Large intestine (tissue), 12 donors: ENCODE measurements at places on chromosomes 5 and 9. TPM values are rescaled to one million over a fixed set of nuclear protein-coding genes. Genes with fewer than 3 reads are reported as not detected.

ADAM19 gene
- 13.6 TPM for polyA plus RNA-seq

PITX1 gene
- polyA plus RNA-seq, result 19.6 TPM

ZNF454 gene
- 2.9 TPM for polyA plus RNA-seq

RNF20 gene
- 38.3 TPM for polyA plus RNA-seq

LIFR gene
- polyA plus RNA-seq, result 23.8 TPM

GGTA1 gene
- 8.8 TPM for polyA plus RNA-seq

MYOZ3 gene
- 3.0 TPM for polyA plus RNA-seq

DNA sequence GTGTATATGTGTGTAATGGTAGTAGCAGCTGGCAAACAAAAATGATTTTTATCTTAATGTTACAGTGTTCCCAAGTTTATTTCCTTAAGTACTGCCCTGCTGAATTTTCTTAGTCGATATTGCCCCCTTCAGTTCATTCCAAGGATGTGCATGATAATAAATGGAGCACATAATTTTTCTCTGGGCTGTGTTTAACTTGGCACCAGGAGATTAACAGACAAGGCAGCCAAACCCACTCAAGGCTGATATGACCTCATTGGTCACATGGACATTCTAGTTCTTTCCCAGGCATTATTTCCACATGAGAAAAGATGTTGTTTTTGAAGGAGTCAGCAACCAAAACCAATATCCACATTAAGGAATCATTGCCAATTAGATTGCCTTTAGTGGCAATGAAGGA, 61.8 kb downstream of the COX7C start:
- DNase-seq, result peak; percentile 59

DNA sequence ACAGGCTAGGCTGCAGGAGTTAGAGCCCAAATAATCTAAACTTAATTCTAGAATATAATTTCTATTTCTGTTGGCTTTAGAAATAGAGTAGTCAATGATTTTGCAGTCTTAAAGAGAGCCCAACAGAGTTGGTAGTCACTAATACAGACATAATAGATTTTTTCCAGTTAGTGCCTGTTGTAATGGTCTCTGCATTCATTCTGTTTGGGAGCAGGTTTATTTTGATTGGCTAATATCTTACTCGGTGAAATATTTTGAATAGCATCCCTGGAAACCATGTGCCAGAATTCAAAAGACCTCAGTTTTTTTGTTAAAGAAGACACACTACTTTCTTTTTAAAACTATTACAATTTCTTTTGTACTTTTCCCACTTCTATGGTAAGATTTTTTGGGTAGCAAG, 107.2 kb downstream of the RASGRF2 start:
- no peak for DNase-seq

DNA sequence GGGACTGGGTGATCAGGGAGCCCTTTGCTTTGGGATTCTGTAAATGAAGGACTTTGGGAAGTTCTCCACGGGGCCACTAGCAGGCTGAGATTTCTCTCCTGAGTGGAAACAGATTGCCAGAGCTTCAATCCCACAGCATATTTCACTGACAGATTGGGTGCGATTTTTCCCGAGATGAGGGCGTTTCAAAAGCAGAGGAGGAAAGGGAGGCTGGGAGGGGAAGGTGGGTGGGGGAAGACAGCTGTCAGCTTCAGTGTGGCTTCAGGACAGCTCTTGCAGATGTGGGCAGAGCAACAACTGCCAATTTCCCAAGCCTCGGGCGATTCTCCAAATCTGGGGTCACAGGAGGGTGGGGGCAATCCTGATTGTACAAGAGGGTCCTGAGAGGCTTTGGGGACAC, 258.5 kb upstream of the ADRA1B start:
- DNase-seq, result no peak

DNA sequence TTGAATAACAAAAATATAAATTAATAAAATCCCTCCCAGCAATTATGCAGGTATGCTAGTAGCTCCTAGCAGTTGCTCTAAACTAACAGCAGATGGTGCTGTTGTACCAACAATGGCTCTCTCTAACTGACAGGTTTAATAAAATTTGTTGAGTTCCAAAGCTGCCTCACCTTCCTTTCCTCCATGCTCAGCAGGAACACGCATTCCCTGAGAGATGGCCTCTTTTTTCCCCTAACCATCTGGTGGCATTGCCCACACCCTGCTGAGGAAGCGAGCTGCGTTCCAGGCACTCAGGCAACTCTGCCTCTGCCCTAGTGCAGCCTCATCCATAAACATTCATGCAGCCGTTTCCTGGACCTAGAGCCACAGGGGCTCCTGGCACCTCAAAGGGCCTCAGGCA, 106.2 kb downstream of the KLHL3 start:
- DNase-seq, result peak; percentile 30

- DNase-seq, result no peak
These were observed 84.5 kb downstream of the PRLR start for GRCh38 chr5:35145691-35146317.

DNA sequence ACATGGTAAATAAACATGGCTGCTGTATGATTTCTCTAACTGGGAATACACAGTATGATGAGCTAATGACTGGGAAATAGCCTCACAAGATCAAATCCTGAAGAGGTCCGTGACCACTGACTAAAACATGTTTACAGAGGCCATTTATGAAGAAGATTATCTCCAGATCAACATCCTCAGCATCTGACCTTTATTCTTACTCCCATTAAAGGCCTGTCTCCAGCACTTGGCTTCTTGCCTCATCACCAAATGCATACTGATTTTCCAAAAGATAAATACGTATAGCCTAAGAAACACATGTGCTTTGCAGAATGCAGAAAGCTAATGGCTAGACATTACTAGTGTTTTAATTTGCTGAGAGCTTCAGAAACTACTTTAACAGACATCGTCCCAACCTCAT, 108.0 kb upstream of the TSLP start:
- DNase-seq, result no peak

DNA sequence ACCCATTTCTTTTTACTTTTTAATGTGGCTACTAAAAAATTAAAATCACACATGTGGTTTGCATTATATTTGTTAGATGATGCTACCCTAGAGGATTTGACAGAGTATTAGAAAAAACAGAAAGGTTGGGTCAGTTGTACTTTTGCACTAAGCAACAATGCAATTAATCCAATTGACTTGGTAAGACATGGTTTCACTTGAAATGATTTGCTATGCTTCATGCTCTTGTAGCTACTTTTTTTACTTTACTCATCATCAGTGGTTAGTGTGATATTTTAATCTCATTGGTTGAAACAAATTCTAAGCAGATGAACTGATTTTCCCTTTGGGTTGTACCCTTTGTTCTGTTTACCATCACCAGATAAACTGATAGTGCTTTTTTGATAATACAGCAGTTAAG, 39.4 kb downstream of the HMHB1 start:
- DNase-seq, result no peak

DNA sequence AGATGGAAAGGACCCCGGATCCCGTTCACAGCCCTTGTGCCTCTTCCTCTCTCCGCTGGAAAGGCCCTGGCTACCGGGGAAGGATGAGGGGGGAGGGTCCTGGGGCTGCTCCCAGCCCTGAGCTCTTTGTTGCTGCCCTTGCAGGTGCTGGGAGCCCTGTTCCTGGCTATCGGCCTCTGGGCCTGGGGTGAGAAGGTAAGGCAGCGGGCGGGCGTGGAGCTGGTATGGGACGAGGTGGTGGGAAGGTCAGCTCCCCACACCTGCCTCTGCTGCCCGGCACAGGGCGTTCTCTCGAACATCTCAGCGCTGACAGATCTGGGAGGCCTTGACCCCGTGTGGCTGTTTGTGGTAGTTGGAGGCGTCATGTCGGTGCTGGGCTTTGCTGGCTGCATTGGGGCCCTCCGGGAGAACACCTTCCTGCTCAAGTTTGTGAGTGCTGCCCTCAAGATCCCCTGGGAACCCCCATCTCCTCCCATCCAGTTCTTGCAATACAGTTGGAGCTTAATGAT, 4.2 kb downstream of the TSPAN17 start:
- no peak for DNase-seq

- DNase-seq, result no peak
These were observed 72.9 kb upstream of the SPTLC1 start for GRCh38 chr9:92187989-92188714.

DNA sequence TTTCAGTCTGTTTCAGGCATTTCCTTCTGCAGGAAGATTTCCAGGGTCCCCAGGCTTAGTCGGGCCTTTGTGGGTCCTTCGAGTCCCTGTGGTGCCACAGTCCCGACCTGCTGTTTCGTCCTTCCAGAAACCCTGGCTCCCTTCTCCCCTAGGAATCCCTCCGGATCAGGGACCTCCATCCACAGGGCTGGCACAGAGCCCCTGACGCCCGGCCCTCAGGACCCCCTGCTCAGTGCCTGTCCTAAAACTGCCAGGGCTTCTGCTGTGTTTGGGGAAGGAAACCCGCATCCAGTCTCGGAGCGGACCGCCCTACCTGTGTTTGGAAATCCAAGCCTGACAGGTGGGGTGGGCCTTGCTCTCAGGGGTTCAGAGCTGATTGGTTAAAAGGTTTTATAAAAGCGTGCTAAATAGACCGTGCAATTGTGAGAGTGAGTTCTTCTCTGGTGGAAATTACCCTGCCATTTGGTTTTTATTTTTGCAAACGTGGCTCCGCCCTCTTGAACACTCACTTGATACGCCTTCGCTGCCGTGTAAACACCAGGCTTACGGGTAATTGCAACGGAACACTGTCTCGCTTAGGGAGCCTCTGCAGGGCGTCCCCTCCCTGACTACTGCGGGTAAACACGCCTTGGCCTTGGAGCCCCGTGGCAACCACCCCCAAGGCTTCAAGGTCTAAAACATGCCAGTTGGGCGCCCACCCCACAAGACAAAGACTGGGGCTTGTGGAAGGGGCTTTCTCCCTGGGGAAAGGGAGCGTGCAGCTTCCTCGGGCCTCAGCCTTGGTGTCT, 121.2 kb downstream of the PHF2 start:
- no peak for DNase-seq

DNA sequence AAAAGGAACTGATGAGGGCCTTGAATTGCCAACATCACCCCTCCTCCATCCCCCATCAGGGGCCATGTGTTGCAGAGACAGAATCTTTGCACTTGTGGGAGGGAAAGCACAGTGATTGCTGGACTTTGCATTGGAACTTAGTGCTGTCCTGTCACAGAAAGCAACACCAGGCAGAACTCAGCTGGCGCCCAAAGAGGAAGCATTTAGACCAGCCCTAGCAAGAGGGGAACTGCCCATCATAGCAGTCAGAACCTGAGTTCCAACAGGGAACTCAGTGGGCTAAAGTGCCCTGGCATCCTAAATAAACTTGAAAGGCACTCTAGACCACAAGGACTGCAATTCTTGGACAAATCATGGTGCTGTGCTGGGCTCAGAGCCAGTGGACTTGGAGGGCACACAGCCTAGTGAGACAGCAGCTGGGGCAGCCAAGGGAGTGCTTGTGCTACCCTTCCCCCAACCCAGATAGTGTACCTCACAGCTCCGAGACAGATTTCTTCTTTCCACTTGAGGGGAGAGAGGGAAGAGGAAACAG, 128.1 kb downstream of the ACTL7B start:
- peak; percentile 61 for DNase-seq

DNA sequence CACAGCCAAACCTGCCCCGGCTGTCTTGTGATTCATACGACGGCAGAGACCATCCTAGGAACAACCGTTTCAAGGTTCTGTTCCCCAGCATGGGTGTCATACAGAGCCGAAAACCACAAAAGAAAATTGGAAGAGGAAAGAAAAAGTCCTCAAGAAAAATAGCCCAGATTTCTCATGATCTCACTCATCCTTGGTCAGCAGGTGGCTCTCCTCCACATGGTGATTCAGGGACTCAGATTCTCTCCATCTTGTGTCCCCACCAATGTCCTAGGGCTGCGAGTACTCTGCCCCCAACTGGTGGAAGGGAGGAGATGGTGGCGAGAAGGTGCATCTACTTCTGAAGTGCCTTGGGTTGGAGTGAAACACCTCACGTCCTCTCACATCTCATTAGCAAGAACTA, 25.6 kb downstream of the PDZD2 start:
- DNase-seq, result peak; percentile 26

- DNase-seq, result no peak
These were observed 48.8 kb upstream of the SLC25A51 start for GRCh38 chr9:37952731-37953130.

- DNase-seq, result no peak
These were observed 30.1 kb downstream of the PRKACG start for GRCh38 chr9:68983522-68984424.

DNA sequence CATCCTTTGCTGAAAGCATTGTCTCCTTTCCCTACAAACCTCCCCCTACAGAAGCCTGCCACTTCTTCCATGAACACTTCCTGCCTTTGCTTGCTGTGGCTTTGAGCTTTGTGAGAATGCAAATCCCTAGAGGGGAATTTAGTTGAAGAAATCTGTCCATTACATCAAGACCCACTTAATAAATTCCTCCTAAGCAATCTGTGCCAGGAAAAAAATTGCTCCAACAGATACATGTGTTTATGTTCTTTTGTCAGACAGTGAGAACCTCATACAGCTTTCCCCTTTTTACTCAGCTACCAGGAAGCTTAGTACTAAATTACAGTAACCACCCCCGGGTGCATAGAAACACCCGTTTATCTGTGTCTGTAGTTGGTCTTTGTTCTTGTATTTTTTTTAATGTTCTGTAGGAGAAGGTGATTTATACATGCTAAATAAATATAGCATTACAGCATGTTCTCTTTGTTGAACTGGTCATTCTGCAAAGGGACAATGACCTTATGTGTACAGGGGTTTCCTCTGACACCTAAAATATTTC, 43.9 kb downstream of the SH3TC2 start:
- DNase-seq, result no peak

DNA sequence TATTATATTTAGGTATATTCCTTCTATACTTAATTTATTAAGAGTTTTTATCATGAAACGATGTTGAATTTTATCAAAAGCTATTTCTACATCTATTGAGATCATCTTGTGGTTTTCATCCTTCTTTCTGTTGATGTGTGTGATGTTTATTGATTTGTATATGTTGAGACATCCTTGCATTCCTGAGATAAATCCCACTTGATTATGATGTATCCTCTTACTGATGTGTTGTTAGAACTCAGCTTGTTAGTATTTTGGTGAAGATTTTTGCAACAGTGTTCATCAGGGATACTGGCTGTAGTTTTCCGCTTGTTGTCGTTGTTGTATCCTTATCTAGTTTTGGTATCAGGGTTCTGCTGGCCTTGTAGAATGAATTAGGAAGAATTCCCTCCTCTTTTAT, 213.6 kb downstream of the GDNF start:
- no peak for DNase-seq

DNA sequence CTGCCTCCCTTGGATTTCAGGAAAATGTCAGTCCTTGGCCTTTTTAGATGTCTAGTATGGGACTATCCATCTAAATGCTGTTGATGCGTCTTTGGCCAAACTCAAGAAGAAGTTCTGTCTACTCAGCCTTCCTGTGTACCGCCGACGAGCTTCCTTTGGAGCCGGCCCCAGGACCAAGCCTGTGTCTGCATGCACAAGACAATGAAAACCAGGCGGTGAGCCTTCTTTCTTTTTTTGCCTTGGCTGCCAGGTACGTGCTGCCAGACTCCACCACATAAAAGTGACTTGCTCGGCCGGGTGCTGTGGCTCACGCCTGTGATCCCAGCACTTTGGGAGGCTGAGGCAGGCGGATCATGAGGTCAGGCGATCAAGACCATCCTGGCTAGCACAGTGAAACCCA, 6.0 kb upstream of the NEURL1B start:
- DNase-seq, result no peak

- no peak for DNase-seq
These were observed 145.4 kb downstream of the MTX3 start for GRCh38 chr5:79845448-79846197.
